ENCODE measurements at places on chromosomes 6 and 20.
A peak's percentile ranks its signal among the peaks of the same experiment; 100 is the strongest.

- no peak for DNase-seq
These were observed 102.4 kb downstream of the CDH4 start for GRCh38 chr20:61354501-61354900.

DNA sequence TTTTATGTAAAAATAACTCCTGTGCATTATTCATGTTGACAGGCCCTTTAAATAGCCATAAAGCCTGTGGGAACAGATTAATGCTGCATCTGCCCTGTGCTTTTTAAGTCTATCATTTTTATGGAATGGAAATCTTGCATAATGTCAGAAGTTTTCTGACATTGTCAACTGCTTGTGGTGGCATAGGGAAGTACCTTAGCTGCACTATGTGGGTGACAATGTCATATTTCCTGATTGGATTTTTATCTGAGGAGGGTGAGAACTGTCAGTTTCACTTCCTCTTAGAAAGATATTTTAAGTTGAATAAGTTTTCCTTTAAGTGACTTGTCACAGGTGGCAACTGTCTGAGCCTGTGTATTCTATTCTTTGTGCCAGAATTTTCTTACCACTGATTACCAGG, 267.9 kb downstream of the PLCB1 start:
- DNase-seq = no peak

- peak; percentile 29 for DNase-seq
These were observed 35.9 kb downstream of the PLCG1 start for GRCh38 chr20:41173161-41173721.

DNA sequence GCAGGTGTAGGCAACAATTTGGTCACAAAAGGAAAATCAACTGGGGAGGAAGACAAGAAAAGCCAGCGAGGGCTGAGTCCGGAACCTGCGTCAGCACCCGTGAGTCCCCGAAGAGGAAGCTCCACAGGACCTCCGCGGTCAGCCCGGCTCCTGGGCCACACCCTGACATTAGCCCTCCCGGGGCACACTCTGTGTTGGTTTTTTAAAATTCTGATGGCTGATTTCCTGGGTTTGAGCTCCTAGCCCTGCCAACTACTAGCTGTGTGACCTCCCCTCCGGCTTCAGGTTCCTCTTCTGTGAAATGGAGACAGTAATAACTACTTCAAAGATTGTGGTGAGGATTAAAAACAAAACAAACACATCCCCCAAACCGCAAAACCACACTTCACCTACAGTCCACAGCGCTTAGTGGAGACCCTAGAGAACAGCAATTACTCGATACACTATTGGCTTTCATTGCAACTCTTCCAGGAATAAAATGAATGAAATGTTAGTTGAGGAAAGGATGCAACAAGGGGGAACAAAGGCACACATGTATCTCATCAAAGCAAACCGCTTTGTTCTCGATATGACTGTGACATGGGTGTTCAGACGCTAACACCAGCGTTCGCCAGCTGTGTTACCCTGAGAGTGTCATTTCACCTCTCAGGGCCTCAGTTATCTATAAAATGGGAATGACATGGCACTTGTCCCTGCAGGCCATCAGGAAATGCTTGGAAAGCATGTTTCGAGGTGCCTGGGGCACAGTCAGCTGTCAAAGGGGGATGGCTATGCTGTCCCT, 985 bp downstream of the ZBP1 start:
- no peak for DNase-seq

GRCh38 chr6:157550114-157550989, 169.4 kb downstream of the ZDHHC14 start:
- no peak for DNase-seq

GRCh38 chr20:22825546-22825945, 209.6 kb upstream of the SSTR4 start:
- no peak for DNase-seq

Data from NCI-H524 (cell line).